ENCODE measurements at places on chromosomes 2 and 18.

- peak; percentile 54 for DNase-seq
Observed at GRCh38 chr2:58042486-58042970, 4.1 kb upstream of the VRK2 start.

DNA sequence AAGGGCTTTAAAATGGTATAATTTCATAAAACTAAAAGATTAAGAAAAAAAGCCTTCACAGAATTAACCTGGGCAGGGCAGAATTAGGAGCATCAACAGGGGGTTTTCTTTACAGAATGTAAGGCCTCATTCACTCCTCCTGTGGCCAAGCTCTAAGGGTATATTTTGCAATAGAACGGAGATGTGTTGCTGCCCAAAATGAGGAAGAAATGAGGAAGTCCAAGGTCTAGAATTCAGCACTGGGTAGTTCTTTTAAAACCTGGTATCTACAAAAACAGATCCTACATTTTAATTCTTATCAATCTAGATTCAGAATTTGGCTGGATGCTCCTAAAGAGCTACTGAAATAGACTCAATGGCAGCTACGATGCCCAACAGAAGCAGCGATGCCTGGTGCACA, 101.8 kb downstream of the AKAIN1 start:
- DNase-seq = no peak

DNA sequence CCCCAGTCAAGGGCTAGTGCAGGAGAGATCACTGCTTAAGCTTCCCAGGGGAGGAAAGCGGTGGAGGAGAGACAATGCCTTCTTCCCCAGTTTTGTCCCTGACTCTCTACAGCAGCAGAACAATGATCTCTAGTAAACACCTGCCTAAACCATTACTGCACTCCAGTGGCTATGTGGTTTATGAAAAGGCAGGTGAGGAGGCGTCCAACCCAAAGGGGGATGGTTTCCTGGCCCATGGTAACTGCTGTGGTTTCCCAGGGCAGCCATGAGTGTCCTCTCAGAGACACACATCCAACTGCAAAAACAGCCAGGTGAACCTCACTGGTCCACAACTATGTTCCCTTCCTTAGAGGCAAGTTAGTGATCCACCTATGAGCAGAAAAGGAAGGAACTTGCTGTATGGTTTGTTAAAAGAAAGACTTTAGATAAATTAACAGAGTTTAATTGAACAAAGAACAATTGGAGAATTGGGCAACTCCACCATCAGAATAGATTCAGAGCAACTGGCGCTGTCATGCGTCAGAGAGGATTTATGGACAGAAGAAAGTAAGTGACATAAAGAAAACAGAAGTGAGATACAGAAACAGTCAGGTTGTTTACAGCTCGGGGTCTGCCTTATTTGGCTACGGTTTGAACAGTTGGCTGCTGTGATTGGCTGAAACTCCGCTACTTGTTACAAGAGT, 4.8 kb upstream of the TTC39C start:
- DNase-seq = no peak

DNA sequence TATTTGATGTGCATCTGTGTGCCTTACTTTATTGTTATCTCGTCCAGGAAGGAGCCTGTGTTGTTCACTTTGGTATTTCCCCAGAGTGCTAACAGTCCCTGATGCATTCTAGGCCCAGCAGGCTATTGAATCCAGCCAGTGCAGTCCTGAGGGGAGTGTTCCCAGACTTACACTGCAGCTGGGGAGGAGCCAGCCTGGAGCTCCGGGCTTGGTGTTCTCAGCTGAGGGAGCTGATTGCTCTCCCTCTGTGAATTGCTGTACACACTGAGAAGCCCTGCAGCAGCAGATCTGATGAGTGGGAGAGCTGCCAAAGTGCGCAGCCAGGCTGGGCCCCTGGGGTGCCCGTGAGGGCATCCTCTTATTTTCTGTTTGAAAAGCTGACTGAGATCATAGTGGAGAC, 159.2 kb downstream of the GALNT3 start:
- no peak for DNase-seq

GRCh38 chr2:111667542-111668273, 216.3 kb downstream of the ANAPC1 start:
- DNase-seq = peak; percentile 57

DNA sequence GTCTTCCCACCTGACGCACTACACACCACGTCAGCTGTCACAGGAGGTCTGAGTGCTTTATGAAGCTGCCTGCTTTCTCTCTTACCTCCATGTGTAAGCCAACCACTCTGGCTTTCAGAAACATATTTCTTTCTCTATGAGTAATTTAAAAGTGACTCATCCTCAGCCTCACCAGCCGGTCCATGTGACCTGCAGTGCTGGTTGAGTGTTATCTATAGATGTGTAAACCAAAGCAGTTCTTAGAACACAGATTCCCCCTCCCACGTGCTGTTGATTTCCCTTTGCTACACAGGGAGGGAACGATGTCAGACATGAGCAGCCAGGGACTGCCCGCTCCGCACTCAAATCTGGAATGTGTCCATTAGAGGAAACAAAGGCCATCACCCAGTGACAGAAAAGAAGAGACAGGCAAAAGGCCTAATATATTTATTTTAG, 157.8 kb downstream of the BCL2 start:
- DNase-seq = peak; percentile 68

DNA sequence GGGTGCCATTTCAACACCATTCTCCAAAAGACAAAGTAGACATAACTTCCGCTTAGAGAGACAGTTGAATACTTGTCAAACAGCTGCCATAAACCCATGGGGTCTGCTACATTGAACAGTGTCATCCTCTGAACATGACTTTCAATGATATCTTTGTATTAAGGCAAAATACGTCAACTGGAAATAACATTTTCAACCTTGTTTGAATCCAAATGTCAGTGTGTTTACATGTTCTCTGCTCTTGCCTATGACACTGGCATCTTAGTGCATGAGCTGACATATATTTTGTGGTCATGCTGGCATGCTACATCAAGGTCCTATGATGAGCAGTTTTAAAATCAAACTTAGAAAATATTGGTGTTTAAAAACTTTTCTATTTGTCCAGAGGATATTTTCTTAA, 1548.1 kb upstream of the LRRTM1 start:
- no peak for DNase-seq

GRCh38 chr2:160294339-160294803, 94.3 kb upstream of the ITGB6 start:
- peak; percentile 7 for DNase-seq

- no peak for DNase-seq
Observed at GRCh38 chr2:76296438-76296837, 585.7 kb upstream of the GCFC2 start.

- DNase-seq = peak; percentile 66
Observed at GRCh38 chr2:3423492-3424170, 44.1 kb downstream of the TRAPPC12 start.

All from hematopoietic multipotent progenitor cell (in vitro differentiated cells).